G401 (cell line): ENCODE measurements at places on chromosomes 11 and 22.

- DNase-seq: peak; percentile 34
These were observed 35.0 kb upstream of the OR9G4 start for GRCh38 chr11:56783448-56784041.

DNA sequence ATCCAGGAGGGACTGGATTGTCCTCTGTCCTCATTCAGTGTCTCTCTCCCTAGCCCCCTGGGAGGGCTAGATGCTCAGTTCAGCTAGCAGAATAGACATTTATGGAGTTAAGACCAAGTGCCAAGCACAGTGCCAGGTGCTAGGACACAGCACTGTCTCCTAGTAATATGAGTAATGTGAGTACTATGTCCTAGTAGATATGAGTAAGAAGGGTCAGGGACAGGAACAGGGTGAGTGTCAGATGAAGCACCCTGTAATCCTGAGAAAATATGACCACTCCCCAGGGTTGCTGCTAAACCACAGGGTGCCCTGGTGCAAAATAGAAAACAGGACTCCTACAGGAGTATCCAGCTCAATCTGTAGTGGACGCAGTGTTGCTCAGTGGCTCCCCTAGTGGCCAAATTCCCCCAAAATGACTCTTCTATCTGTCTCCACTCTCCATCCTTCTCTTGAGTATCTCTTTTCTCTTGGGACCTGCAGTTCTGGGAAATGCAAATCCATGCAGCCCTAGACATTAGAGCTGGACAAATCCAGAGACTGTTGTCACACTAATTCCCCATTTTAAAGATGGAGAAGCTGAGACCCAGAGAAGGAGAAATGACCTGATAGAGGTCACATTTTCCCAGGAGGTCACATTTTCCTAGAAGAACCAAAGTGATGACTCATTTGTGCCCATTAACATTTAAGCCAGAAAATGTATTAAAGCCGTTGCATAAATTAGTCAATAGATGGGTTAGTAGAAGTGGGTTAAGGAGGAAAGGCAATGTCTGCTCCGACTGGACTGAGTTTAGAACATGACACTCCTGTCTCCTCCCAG is 214.3 kb downstream of the NXPE2 start:
- no peak for DNase-seq

GRCh38 chr11:14645985-14646900 is 2.6 kb downstream of the PDE3B start:
- peak; percentile 55 for DNase-seq

DNA sequence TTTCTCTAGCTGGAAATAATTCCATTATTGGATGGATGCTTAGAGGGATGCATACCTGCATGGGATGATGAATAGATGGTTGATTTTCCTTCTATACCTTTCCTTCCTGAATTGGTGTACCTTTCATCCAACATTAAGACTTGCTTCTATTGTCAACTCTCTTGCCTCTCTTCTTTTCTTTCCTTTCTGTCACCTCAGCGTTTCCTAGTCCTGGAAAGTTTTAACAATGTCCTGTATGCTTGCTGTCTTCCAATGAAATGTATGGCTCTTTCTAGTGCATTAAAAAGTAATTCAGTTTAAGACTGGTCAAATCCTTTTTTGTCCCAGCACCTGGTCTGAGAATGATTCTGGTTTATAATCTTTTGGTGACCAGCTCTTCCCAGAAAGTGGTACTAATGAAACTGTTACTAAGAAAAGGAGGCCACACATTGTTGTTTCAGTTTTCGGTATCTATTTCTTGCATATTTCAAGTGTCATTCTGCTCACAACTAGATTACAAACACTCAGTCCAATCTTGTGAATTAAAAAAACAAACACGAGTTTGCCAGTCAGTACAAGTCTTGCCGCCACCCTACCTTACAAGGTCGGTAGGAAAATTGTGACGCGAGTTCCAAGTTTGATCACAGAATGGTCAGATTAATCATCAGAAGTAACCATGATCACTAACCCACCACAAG is 8.0 kb downstream of the POU2AF1 start:
- DNase-seq: no peak

- no peak for DNase-seq
These were observed 24.5 kb upstream of the CCDC134 start for GRCh38 chr22:41775976-41776375.

DNA sequence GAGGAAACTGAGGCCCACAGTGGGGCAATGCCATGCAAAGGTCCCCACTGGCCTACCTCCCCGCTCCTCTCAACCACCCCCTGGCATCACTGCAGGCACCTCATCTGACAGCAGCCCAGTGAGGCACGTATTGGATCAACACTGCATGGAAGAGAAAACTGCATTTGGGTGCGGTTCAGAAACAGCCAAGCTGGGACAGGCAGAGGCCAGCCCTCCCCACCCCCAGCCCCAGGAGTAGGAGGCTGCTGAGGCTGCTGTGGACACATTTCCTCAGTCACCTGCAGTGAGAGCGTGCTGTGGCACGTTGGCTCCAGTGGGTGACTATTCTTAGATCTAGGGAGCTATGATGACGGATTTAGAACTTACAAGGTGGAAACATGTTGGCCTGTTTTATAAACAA is 63.7 kb downstream of the KCNC1 start:
- DNase-seq: no peak

DNA sequence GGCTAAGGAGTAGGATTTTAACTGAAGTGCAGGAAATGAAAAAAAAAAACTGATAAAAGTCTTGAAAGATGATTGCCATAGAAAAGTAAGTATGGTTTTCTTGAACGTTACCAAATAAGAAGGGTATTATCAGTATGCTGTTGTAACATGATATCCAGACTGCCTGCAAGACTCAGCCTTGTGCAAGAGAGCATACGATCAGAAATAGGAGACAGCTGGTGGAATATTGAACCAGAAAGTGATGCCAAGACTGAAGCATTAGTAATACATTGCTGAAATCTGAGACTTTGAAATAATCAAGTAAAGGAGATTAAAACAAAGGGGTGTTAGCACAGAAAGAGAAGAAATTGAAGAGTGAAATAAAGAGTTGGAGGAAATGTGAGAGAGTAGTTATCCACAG is 452.7 kb upstream of the CNTN5 start:
- DNase-seq: no peak

- no peak for DNase-seq
These were observed 5.2 kb upstream of the MUC5AC start for GRCh38 chr11:1152316-1153104.

DNA sequence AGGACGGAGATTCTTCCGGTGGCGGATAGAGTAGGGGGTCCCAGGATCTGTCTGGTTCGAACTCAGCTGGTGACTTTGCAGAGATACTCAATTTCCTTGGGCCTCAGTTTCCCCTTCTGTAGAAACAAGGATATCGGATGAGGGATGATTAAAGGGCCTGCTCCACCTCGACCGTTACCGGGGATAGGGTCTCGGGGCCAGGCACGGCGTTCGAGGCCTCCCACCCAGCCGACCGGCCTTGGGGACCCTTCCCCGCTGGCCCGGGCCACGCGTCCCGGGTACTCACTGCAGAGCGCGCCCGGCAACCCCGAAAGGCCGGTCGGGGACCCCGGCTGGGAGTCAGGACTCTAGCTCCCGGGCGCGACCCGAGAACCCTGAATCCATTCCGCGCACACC is 321 bp downstream of the RHBDD3 start:
- DNase-seq: no peak
